ENCODE measurements at places on chromosomes 3 and 15. TPM values are rescaled to one million over a fixed set of nuclear protein-coding genes. Genes with fewer than 3 reads are reported as not detected.

Gene KLHL40
- not detected for total RNA-seq

Gene ASB14
- total RNA-seq, result not detected

Gene PLIN1
- 6.3 TPM for total RNA-seq

Gene SAXO2
- 0.64 TPM for total RNA-seq

Gene TP63
- 2.4 TPM for total RNA-seq

Gene ZNF106
- total RNA-seq, result 44.5 TPM

Gene GPR156
- total RNA-seq, result 0.27 TPM

- H3K27me3 ChIP-seq, result no peaks in the 10 kb centered on the region
- no peaks in the 10 kb centered on the region for H3K4me1 ChIP-seq
- H3K4me3 ChIP-seq, result no peak overlapping the region
These were observed 237.3 kb downstream of the CNTN6 start for GRCh38 chr3:1330107-1330506.

DNA sequence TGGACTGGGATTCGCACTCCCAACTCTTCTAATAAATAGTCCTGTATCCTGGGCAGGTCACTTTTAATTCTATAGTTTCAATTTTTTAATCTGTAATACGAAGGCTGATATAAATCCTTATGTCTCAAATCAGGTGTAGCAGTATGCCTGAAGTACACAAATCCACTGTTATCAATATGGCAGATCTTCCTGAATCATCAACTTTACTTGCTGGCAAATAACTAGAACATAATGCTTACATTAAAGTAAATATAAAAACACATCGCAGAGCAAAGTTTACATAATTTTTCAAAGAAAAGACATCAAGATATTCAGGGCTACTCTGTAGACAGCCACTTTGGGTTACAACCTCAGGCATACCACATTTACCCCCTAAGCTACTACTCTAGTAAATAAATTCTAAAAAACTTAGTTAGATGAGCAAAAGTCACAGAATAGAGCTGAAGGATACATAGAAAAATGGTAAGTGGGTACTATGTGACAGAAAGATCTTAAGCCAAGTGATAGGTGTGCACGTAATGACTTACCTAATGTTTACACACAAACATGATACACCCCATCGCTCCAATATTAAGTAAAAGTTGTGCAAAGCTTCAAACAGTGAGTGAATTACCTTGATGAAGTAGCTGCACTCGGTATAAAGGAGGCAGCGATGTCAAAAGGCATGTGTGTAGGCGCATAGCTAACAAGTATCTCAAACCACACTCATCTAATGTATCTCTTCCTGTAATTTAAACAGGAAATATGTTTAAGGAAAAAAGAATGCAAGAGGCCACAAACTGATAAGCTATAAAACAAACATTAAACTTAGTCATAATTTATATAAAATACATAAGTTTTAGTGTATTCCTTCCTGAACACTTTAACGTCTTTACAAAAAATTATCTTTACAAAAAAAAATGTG, 127.9 kb downstream of the DMXL2 start:
- H3K27me3 ChIP-seq, result no peaks in the 10 kb centered on the region
- H3K27ac ChIP-seq, result no peak overlapping the region
- no peak for DNase-seq
- no peak overlapping the region for H3K4me3 ChIP-seq
- peaks cover 5% of the 10 kb centered on the region for H3K4me1 ChIP-seq
- H3K36me3 ChIP-seq, result no peaks in the 10 kb centered on the region

GRCh38 chr3:120894316-120895057, 13.5 kb upstream of the STXBP5L start:
- no peak overlapping the region for H3K4me3 ChIP-seq
- H3K27ac ChIP-seq, result no peak overlapping the region
- no peaks in the 10 kb centered on the region for H3K36me3 ChIP-seq
- peak; percentile 17 for DNase-seq
- H3K4me1 ChIP-seq, result no peaks in the 10 kb centered on the region

- H3K4me1 ChIP-seq, result peaks cover 5% of the 10 kb centered on the region
- H3K27me3 ChIP-seq, result no peaks in the 10 kb centered on the region
- no peak overlapping the region for H3K4me3 ChIP-seq
- DNase-seq, result no peak
- no peaks in the 10 kb centered on the region for H3K36me3 ChIP-seq
- no peak overlapping the region for H3K27ac ChIP-seq
These were observed 119.6 kb downstream of the TFDP2 start for GRCh38 chr3:142029791-142030190.

DNA sequence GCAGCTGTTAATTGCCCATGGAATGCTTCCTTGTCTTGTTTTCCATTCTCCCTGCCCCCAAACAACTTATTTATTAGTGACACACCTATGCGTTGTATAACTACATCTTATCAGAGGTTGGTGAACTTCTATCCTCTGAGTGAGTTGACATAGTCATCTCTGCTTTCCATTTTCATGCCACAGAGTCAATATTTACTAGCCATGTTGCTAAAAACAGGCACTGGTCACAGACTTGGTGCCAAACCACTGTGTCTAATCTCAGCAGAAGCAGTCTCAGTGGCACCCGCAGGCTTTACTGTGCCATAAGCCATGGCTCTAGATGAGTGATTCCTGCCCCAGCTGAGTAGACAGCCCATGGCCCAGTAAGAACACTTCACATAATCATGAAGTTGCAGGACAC, 26.5 kb downstream of the DAPK2 start:
- DNase-seq, result peak; percentile 36
- H3K36me3 ChIP-seq, result no peaks in the 10 kb centered on the region
- H3K4me1 ChIP-seq, result peaks cover 10% of the 10 kb centered on the region
- no peak overlapping the region for H3K4me3 ChIP-seq
- H3K27ac ChIP-seq, result peak overlapping the region; percentile 58

DNA sequence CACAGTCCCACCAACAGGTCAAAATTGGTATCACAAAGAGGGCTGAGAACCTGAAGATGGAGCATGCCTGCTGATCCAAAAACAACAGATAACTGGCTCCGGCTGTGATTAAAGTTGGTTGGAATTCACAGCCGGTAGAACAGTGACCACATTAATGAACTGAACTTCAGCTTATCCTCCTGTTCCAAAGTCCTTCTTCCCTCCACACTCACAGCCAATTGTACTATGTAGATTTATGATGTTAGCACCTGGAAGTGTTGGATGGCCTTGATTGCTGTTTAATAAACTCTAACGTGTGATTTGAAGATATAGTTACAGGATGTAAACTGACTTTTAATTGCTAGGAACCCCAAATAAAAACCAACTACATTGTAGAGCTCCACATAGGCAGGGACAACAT, 367.3 kb upstream of the FRG2C start:
- no peaks in the 10 kb centered on the region for H3K4me1 ChIP-seq
- H3K36me3 ChIP-seq, result no peaks in the 10 kb centered on the region
- H3K27me3 ChIP-seq, result no peaks in the 10 kb centered on the region

GRCh38 chr15:40845511-40846284, 1.9 kb downstream of the SPINT1 start:
- H3K27ac ChIP-seq, result peak overlapping the region; percentile 97
- H3K4me1 ChIP-seq, result peaks cover 8% of the 10 kb centered on the region
- peak; percentile 93 for DNase-seq
- no peaks in the 10 kb centered on the region for H3K27me3 ChIP-seq

Measured in hepatocyte (in vitro differentiated cells).